ENCODE measurements at places on chromosomes 1 and 21.
A peak's percentile ranks its signal among the peaks of the same experiment; 100 is the strongest.

GRCh38 chr1:35505911-35506798 is 51.0 kb downstream of the KIAA0319L start:
- peak; percentile 18 for DNase-seq

- no peak for DNase-seq
Measured at GRCh38 chr1:219805191-219805590, 123.2 kb downstream of the SLC30A10 start.

DNA sequence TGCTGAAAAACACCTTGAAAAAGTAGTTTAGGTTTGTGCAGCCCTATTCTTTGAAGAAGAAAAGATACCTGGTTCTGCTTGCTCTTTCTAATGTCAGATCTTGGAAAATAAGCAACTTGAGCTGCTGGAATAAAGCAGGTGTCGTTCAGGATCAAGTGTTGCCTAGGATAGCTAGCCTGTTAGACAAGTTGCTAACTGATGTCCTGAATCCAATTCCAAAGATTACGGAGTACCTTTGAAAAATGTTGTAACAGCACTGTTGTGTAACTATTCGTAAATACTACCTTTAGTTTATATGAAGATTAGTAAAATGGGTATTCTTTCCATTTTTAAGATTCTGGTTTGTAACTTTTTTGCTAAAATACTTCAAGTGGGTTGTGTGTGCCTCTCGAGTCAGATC is 151.5 kb downstream of the CLEC20A start:
- DNase-seq, result no peak

DNA sequence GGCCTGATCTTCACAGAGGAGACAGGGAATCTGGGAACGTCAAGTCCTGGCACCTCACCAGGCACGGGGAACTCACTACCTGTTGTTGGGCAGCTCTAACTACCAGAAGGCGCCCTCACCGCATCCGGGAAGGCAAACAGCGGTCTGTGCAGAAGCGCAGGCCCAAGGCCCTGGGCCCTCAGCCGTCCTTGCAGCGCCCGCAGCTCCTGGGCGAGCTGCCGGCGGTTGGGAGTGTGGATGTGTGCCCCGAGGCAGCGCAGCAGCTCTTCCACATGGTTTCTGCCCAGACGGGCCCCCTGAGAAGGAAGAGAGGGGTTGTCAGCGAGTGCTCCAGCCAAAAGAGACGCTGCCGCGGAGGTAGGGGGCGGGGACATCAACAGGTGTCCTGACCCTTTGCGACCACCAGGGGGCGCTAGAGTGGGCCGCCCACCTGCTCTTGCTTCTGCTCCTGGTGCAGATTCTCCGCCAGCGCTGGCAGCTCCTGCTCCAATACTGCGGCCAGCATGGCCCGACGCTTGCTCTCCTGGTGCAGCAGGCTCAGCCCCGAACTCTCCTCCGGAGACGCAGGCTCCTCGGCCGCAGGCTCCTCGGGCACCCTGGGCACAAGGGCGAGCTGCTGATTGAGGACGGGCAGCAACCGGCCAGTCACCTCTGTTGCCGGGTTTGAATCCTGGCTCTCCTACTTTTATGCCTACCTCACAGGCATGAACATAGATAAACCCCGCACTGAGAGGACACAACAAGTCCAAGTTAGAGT is 9.3 kb downstream of the MAP3K6 start:
- no peak for DNase-seq

DNA sequence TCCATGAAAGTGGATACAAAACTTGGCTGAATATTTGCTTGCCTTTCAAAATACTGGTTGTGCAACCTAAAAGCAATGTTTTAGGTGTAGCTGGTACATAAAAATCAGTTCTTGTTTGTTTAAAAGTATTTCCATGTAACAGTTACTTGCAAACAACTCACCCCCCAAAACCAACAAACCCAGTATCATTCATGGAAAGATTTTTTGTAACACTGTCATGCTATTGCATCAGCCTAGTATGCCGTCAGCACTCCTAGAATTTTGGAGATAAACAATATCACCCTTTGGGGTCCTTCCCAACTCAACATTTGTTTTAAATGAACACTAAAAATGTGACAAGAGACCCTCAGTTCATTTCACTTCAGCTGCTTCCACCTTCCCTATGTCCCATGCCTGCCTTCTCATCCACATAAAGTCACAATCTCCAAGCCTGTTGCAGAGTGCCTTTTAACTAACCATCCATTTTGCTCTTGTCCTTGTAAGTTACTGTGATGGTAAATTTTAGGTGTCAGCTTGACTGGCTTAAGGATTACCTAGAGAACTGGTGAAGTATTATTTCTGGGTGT is 425.3 kb downstream of the DUSP10 start:
- DNase-seq, result no peak

- DNase-seq, result no peak
Measured at GRCh38 chr21:15564907-15565306, 164.9 kb upstream of the USP25 start.

- no peak for DNase-seq
Measured at GRCh38 chr1:154398141-154398540, 7.0 kb upstream of the IL6R start.

GRCh38 chr1:112998592-112999235 is 42.7 kb upstream of the SLC16A1 start:
- peak; percentile 25 for DNase-seq

GRCh38 chr1:108591466-108591865 is 31.6 kb downstream of the EEIG2 start:
- DNase-seq, result no peak

DNA sequence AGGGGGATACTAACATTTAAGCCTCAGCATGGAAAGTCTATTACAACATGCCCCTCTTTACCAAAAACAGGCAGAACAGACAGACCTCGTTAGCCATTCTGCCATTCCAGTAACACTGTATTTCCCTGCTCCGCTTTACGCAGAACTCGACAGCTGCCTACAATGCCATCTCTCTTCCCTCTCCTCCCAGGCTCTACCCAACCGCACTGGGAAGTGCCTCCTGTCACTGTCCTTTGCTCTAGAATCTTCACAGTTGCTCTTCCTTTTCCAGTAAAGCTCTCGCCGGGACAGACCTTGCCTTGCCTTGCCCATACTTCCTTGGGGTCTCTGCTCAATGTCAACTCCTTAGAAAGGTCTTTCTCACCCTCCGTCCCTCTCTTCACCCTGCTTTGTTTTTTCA is 22.8 kb downstream of the COA6 start:
- no peak for DNase-seq

DNA sequence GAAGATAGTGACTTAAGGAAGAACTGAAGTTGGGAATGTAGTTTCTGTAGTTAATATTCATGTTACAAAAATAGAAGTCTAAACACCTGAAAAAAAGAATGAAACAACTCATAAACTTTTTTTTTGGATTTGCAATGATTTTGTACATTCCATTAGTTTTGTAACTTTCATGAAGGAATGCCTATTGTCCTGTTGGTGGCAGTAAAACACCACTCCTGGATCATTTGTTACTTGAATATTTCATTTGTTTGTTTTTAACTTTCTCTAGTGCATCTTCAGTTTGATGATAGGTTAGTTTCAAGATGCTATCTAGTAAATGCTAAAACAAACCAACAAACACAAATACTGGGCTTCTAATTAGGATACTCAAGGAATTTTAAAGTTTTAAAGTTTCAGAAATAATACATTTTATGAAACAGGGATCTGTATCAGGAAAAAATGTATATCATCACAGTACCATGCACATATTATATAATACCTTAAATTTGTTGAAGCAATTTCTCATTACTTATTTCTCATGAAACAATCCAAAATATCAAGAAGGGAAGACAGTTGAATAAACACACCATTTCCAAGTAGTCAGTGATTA is 229.7 kb upstream of the CACYBP start:
- peak; percentile 29 for DNase-seq

- no peak for DNase-seq
Measured at GRCh38 chr1:240046000-240046399, 45.7 kb upstream of the FMN2 start.

DNA sequence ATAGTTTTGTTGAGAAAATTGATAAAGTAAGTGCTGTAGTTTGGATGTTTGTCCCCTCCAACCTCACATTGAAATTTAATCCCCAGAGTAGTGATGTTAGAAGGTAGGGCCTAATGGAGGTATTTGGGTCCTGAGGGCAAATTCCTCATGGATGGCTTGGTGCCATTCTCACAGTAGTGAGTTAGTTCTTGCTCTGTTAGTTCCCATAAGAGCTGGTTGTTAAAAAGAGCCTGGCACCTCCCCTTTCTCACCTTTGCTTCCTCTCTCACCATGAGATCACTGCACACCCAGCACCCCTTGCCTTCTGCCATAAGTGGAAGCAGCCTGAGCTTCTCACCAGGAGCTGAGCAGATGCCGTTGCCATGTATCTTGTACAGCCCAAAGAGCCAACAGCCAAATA is 354.8 kb upstream of the NFIA start:
- no peak for DNase-seq

DNA sequence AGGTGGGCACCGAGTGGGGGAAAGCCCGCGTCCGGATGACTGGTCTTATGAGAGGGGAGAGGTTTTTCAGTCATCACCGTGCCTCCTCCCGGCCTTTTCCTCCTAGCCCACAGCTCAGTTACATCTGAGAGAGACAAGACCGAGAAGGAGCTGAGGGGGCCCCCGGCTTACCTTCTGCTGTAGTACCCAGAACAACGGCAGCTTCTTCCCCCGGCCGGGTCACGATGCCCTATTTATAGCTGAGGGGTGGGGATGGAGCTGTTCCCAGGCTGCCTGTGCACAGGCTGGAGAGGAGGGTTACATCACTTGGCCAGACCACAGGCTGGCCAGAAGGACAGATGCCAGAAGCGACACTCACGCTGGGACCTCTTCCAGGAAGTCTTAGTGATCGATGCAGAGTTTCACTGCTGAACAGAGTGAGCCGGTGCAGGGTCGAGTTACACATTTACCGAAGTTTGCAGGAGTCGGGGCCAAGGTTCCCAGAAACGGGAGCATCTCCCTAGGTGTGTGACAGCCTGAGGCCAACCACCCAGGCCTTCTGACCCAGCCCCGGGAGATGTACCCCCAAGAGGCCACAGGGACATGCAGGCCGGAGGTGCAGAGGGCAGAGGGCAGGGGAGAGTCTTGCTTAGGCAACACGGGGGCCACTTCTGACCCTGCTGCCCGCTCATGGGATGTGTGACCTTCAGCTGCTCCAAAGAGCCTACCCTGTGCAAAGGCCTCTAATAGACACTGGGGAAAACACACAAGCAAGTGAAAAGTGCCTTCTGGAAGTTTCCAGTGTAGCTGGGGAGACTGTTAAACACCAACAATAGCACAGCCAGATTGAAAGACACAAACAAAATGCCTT is at the start of gene AGT:
AGT (minus strand) TSS at position 208 of the 850 bp plus-strand sequence. CDS start 3,299 bp downstream, outside the sequence.
- DNase-seq, result peak; percentile 38

GRCh38 chr1:39081271-39082009 is 55.3 kb downstream of the NDUFS5 start:
- DNase-seq, result no peak

DNA sequence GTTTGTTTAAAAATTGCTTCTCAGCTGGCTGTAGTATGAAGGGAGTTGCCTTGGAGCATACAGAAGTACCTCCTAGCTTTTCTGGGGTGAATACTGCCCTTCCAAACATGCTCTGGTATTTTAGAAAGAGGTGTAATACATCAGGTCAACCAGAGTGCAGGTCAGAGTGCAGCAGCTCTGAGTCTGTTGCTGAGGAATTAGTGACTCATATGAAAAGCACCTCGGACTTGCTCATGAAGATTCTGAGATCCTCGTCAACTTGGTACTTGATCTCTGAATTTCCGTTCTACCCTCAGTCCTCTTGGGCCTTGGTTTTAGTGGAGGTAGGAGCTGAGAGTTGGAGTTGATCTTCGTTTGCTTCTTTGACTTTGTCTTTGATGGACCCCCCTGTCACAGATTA is 67.3 kb downstream of the NOS1AP start:
- DNase-seq, result peak; percentile 18
